ENCODE measurements at places on chromosomes 5 and 9.

DNA sequence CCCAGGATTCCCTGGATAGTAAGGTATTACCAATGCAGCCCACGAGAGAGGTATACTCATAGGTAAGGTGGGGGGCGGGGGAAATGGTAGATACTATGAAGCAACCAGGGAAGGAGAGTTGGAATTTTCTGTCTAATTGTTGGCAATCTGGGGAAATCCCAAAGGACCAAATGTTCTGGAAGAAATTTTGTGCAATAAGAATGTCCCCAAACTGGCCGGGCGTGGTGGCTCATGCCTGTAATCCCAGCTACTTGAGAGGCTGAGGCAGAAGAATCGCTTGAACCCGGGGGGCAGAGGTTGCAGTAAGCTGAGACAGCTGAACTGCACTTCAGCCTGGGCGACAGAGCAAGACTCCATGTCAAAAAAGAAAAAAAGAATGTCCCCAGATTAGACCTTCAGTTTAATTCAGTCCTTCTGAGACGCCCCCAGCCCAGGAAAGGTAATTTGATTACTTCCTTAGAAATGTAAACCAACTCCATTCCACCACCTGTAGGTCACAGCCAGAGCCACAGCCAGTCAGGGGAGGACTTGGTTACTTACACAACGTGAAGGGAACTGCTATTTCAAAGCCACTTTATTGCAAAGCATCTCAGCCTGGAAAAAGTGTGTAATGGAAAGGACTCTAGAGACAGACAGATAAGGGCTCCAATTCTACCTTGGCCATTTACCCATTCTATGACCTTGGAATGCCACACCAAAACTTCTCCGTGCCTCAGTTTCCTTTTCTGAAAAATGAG, 50.0 kb upstream of the KLF4 start:
- no peak for DNase-seq

DNA sequence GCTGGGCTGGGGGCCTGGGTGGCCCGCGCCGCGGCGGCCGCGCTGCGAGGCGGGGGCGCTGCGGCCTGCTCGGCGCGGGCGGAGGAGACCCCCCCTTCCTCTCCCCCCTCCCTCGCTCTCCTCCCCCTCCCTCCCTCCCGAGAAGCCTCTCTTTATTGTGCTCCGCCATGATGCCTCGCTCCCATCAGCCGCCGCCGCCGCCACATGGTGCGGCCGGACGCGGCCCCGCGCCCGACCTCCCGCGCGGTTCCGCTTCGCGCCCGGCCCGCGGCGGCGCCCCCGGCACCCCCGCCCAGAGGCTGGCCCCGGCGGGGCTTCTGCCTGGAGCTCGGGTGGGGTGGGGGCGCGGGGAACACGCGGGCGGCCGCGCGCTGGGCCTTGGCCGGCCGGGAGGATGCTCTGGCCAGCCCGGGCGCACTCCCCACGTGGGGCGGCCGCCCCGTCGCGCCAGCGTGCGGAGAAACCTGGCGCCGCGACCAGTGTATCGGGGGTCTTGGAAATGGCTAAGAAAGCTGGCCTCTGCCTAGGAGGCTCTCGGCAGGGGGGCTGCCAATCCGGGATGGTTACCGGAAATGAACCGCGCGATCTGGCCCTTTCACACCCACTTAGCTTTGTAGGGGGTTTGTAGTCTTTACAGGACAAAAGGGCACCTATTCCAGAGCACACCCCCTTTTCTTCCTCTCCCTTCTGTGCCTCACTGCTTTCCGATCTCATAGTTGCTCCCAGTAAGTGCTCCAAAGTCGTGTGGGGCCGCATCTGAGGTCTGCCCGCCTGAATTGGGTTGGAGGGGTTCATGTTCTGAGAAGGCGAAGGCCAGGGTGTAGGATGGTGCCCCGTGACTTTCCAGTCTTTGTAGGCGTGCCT, 1.0 kb downstream of the SET start:
- DNase-seq, result no peak

DNA sequence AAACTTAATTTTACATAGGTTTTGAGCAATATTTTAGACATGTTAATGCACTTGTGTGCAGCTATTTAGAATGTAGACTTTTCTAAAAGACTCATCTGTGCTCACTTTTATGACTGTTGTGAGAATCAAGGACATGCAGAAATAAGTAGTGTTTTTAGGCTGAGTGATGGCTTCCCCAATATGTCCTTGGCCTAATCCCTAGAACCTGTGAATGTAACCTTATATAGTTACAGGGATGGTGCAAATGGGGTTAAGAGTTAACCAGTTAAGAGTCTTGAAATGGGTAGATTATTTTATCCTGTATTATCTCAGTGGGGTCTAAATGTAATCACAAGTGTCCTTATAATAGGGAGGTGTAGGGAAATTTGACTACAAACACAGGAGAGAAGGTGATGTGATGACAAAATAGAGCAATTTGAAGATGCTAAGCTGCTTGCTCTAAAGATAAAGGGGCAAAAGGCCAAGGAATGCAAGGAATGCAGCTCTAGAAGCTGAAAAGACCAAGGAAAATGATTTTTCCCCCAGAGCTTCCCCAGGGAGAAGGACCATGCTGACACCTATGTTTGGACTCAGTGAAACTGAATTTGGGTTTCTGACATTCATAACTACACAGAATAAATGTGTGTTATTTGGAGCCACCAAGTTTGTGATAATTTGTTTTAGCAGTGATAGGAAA, 298.0 kb upstream of the PAPPA start:
- DNase-seq, result no peak

DNA sequence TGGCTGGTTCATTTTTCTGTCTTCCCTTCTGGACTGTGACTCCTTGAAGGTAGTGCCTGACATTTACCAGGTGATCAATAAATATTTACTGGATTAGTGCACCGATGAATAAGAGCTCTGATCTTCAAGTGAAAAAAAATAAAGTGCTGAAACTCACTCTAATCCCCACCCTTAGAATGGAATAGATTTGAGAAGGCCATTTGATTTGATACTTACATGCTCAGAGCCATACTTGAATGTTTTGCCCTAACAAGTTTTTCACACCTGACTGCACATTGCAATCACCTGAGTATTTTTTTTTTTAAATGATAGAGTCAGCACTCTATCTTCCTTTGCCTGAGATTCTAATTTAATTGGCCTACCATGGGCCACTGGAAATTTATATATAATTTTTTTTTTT, 105.7 kb downstream of the LRRC70 start:
- DNase-seq, result no peak

DNA sequence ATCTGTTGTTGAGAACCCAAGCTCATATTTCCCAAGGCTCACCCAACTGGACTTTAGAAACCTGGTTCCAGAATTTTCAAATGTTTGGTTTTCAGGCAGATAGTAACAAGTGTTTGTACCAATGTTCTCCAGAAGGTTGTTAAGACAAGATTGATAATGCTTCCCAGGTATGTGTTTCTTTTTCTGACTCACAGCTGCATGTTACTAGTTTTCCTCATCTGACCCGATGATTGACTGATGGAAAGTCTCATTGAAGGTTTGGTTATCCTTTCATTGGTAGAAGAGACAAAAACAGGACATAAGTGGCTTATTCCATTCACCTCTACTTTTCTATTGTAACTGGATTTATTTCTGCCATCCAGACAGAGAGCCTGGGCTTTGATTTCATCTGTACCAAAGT, 10.4 kb downstream of the BASP1 start:
- no peak for DNase-seq

GRCh38 chr9:2018764-2019558, 3.8 kb downstream of the SMARCA2 start:
- no peak for DNase-seq
